ENCODE measurements at places on chromosomes 2 and 18.

DNA sequence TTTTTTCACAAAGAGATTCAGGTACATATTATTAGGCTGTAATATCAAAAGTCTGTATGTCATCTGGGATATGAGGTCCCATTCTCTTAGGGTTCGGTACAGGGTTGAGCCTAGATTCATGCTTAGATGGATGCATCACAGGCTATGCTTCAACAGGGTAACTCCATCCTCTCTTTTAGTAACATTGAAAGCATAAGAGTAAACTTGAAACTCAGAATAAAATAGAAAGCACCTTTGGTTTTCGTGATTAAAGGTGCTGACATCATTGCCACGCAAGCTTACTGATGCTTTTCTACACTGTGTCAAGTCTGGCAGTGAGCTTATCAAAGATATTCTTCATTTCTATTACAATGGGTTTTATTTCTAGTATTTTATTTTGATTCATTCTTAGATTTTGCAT is 419.1 kb upstream of the DSEL start:
- DNase-seq, result no peak

GRCh38 chr2:168604252-168604651 is 148.2 kb downstream of the CERS6 start:
- no peak for DNase-seq

DNA sequence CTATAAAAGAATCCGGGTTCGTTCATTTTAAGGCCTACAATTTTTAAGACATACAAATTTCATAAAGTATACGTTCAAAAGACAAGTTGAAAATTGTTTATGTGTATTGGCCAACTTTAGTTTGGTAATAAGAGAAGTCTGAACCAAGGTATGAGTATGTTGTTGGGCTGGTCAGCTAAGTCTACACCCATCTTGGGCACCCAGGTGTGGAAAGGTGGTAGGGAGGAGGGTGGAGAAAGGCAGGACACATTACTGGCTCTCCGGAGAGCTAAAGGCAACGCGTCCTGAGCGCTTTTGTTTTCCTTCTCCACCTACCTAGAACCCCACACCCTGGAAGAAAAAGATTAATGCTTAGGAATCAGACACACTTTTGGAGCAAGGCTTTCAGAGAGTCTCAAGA is 899 bp upstream of the PELI1 start:
- DNase-seq, result no peak

DNA sequence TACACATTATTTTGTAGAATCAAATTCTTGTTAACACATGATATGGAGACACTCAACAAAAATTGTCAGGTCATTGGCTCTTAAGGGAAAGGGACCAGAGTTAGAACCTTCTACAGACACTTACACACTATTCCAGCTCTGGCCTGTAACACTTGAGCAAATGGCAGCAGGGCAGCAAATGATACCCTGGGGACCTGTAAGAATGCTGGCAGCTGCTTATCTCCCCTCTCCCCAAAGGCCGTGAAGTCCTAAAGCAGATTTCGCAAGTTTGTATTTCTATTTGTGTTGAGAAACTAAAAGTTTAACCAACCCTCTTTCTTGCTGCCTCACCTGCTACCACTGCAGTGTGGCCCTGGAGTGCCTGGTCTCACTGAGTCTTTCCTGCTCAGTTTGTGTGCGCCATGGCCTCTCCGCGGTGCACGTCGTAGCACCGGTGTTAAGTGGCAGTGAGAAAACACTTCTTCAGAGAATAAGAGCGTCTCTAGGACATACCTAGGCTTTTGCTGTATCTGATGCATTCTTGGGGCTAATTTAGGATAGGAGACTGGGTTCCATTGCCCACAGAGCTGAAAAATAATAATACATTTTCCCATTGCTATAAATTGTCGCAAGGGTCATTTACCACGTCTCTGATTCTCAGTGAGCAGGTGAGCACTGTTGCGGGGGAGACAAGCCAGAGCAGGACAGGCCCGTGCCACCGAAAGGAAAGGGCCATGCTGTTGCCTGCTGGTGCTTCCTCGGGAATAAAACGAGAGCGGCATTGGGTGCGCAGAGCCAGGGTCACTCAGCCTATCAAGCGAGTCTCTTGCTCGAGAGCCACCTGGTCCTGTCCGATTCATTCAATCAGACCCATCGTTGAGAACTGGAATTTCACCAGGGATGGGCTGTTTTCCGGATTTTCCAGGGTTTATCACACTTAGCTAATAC is 204.9 kb downstream of the PTGR3 start:
- DNase-seq, result no peak

- DNase-seq, result no peak
Measured at GRCh38 chr2:54088719-54089118, 26.7 kb upstream of the ACYP2 start.
